ENCODE measurements at places on chromosomes 5 and 9.

DNA sequence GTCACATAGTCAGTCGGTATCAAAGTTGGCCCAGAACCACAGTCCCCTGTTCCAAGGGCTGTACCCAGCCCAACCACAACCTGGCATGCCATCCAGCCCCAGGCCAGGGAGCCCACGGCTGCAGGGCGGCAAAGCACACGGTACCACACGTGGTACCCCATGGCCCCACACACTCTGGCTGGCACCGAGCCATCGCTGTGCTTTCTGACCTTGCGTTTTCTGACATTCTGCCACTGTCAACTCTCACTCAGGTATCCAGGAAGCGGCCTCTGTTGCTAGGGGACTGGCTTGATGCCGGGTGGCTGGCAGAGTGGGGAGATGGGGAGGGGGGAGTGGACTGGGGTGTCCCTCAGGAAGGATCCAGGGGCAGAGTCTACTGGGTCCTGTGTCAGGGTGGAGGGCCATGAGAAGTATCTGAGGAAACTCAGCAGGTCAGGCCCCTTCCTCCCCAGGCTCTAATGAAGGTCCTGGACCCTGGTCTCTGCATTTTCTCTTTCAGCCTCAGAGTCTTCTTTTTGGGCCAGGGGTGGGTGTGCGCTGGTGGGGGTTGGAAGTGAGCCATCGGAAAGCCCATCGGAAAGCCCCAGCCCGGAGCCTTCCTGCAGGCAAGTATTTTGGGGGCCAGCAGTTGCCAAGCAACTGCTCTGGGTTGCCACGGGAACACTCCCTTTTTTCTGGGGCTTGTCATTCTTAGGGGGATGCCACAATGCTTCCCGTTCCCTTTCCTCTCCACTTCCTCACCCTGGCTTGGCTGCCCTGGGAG lies 21.0 kb upstream of the RALGDS start:
- peak; percentile 59 for DNase-seq

- DNase-seq: no peak
These were observed 65.4 kb downstream of the PTPDC1 start for GRCh38 chr9:94149696-94150095.

DNA sequence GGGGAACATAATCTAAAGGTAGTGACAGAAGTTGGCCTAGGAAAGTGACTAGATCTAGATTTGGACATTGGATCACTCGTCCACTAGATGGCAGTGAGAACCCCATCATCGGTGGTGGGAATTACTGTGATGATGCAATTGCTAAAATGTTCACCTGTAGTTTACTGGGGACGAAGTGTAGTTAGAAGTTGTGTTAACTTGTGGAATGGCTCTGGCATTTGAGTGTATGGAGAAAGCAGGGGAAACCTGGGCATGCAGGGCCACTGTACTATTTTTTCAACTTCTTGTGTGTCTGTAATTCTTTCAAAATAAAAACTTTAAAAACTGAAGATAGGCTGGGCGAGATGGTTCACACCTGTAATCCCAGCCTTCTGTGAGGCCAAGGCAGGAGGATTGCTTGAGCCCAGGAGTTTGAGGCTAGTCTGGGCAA lies 75.5 kb downstream of the PHAX start:
- DNase-seq: peak; percentile 22

GRCh38 chr9:26685818-26686217 lies 206.8 kb downstream of the CAAP1 start:
- DNase-seq: no peak

GRCh38 chr9:69555802-69556201 lies 116.4 kb downstream of the APBA1 start:
- DNase-seq: no peak
